ENCODE measurements at places on chromosomes 5 and 9.

DNA sequence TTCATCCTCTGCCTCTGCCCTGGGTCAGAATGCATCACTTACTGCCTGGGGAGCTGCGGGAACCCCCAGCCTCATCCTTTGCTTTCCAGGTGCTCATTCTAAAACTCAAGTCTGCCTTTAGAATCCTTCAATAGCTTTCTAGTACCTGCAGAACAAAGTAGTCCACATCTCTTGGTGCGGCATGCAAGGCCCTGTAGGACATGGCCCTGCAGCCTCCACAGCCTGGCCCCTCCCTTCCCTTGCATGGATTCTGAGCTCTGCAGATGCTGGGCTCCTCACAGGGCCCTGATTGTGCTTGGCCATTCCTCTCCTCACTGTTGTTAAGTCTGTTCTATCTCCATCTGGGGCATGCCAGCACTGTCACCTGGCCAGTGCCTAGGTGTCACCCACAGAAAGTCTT is 141.6 kb downstream of the ADCY2 start:
- DNase-seq, result no peak

DNA sequence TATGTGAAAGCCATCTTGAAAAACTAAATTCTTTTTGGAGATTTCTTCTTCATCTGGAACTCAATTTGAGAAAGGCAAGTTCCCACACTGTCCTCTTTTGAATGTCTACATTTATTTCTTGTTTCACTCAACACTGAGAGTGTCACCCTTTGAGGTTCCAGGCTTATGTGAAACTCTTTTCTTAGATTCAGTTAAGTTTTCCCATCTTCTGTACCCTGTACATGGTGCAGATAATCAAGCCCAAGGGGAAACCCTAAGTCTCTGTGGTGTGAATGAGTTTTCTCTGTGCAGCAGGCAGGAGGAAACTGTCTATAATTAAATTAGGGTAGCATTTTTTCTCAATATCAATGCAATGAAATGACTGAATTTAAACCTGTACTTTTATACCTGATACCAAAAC is 72.3 kb upstream of the PRLR start:
- DNase-seq, result no peak

DNA sequence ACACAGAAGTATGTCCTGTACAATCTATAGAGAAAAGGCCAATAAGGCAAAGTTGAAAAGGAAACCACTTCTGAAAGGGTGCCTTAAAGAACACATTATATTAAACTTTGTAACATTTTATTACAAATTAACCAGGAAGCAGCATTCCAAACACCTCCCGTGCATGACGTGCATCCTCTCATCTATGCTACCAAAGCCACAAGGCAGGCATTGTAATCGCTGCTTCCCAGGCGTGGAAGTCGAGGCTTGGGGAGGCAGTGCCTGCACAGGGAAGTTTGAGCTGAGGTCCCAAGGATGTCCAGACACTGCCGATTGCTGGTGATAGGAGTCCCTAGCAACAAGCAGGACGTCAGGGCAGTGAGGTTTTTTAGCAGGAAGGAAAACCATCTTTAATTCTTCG is 44.3 kb upstream of the BARHL1 start:
- DNase-seq, result no peak

- DNase-seq, result no peak
Measured at GRCh38 chr9:134301387-134302129, 24.7 kb upstream of the RXRA start.

- no peak for DNase-seq
Measured at GRCh38 chr5:168443950-168444700, 42.1 kb upstream of the RARS1 start.

- peak; percentile 5 for DNase-seq
Measured at GRCh38 chr5:168951356-168951755, 349.6 kb downstream of the SLIT3 start.
